ENCODE measurements at places on chromosomes 11 and 22.
A peak's percentile ranks its signal among the peaks of the same experiment; 100 is the strongest.

DNA sequence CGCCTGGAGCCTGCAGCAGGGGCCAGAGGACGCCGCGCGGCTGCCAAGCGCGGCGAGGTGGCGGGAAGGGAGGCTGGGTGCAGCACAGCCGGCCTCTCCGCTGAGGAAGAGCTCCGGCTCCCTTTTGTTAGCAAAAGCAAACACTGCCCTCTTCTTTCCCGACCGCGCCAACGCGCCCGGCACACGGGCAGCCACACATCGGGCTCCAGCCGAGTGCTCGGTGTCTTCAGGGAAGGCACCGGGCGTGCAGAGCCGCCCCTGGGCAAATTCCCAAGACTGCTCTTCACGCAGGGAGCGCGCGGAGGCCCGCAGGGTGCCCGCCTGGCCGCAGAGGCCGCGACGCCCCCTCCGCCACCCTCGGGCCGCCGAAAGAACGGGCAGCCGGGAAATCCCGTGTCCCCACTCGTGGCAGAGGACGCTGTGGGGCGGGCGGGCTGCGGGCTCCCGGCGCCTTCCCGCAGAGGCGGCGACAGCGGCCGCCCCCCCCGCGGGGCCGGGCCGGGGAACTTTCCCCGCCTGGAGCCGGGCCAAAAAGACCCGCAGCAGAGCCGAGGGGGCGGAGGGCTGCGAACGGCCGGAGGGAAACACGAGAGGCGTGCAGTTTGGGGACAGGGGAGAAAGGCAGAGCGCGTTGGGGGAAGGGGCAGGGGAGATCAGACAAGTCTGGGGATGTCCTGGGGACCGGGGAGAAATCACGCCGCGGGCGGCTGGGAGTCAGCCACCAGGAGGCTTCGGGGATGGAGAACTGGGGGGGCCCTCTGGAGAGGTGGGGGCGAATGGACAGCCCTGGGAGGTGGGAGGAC is 931 bp downstream of the CADM1 start:
- peak; percentile 0 for DNase-seq

DNA sequence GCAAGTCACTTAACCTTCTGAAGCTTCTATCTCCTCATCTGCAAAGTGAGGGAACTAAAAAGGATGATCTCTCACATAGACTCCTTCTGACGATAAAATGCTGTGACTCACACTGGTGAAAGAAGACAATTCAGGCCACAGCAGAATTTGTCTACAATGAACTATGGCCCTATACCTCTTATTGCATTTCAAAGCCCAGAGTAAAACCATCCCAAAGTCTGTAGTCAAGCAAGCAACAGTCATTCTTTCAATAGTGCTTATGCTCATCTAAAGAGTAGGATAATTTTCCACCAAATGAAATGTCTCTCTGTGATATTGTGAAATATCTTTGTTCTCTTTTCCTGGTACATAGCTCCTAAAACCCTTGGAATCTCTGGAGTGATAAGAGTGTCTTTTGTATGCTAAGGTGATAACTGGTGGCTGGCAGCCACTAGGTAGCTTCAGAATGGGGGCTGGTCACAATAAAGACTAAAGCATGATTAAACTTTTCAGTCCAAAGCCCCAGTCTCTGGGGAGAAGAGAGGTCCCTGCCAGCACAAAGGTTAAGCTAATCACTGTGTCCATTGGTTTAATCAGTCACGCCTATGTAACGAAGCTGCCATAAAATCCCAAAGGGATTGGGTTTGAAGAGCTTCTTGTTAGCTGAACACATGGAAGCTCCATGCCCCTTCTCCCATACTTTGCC is 30.8 kb downstream of the SYTL2 start:
- DNase-seq = peak; percentile 30

DNA sequence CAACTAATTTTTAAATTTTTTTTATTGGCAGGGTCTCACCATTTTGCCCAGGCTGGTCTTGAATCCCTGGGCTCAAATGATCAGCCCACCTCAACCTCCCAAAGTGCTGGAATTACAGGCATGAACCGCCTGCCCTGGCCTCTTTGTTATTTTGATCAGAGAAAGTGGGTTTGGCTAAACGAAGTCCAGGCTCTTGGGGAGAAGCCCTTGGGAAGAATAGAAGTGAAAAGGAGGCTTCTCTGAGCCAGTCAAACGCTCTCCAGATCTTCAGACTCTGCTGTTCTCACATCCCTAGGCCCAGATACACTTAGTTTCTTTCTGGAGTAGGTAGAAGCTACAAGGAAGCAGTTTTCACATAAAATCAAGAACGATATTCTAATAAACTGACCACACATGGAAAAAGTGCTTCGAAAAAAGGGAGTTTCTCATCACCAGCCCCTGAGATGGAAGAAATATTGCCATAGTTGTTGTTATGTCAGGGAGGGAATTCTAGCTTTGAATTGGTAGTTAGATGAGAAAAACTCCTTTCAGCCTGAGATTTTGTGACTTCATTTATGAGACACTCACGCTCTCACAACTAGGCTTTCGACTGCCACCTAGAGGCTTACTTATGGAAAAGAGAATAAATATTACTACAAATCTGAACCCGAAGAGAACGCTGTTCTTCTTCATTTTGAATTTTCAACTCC is 41.7 kb upstream of the AQP11 start:
- peak; percentile 80 for DNase-seq

GRCh38 chr11:101668236-101668635 is 84.4 kb upstream of the TRPC6 start:
- DNase-seq = no peak

DNA sequence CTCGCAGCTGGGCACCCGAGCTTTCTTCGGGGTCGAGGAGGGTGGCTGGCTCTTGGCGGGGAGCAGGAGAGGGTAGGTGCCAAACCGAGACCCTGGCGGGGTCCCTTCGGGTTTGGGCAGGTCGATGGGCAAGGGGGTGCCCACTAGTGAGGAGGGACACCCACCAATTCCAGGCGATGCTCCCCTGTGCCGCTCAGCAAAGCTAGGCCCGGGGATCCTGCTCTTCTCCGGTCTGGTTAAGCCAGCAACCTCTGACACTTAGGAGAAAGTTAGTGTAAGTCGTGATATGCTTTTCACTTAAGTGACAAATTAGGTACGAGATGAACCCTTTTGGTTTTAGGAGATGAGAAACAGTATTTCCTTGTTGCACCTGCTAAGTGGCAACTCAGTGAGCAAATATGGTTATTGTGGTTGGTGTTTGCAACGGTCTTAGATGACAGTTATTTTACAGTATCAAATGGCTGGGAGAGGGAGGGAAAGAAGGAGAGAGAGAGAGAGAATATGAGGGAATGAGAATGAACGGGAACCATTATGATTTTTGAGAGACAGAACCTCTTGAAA is 565 bp downstream of the NUCB2 start:
- DNase-seq = peak; percentile 69

DNA sequence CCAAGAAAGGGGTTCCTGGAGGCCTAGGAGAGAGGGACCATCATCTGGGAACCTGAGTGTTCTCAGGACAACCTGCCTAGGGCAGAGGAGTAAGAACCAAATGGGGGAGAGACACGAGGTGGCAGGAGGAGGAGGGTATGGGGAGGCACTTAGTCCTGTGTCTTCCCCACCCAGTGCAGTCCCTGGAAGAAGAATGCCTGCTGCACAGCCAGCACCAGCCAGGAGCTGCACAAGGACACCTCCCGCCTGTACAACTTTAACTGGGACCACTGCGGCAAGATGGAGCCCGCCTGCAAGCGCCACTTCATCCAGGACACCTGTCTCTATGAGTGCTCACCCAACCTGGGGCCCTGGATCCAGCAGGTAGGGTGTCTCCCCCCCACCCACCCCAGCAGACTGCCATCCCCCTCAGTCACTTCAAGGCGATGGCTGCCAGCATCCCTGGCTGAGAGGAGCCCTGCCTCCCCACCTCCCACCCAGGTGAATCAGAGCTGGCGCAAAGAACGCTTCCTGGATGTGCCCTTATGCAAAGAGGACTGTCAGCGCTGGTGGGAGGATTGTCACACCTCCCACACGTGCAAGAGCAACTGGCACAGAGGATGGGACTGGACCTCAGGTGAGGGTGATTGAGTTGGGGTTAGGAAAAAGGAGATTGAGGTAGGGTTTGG is 3.7 kb upstream of the INPPL1 start:
- DNase-seq = no peak

GRCh38 chr22:47174096-47174495 is 411.6 kb downstream of the TBC1D22A start:
- DNase-seq = no peak

DNA sequence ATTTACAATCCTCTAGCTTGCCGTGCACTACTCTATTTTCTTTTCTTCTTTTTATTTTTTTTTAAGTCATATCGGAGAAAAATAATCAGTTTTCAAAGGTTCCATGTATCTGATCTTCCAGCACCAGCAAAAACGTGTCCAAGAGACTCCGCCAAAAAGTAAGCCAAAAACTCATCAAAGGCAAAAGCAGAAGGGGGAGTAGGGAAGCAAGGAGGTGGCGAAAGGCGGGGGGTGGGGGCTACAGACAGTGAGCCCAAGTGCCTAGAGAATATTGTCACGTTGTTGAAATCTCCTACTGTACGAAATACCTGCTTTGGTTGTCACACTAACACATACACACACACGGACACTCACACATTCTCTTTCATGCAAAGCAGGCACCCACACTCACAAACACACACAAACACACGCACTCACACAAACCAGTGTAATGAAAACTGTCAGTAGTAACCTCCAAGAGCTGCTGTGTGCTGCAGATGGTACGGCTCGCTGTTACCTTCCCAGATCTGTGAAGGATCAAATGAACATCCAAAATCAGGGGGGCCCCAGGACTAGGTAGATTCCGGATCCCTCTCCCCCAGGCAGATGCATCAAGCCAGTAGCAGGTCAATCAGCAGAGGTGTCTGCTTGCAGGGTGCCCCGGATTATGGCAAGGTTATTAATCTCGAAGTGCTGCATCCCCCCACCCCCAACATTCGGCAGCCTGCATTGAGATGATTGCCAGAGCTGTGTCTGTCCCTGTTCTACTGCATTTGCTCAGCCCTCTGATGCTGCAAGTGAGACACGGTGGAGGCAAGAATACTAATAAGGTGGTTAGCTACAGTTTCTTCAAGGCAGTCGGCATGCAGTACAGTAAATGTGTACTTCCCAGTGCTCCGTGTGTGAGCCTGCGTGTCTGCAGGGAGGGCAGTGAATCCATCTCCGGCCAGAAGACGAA is at the start of gene LRRC4C:
LRRC4C (minus strand) TSS at position 188 of the 937 bp plus-strand sequence.
- no peak for DNase-seq

DNA sequence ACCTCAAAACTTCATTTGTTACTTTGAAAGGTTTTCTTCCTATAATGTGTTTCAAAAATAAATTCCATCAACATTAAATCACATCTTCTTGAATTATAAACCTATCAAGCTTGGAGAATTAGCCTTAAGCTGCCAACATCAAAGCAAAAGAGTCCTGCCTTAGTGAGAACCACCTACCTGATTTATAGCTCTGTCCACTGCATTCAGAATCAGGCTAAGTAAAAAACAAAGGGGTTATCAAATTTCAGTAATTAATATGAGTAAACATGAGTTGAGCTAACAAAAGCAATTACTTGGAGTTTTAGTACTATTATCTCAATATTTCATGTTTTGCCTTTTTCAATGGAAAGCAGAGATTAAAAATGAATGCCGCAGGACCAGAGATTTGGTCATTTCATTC is 73.9 kb downstream of the CADM1 start:
- DNase-seq = no peak

GRCh38 chr22:27089264-27089663 is 431.9 kb downstream of the MIAT start:
- no peak for DNase-seq

- DNase-seq = no peak
These were observed 67.4 kb downstream of the ZNRF3 start for GRCh38 chr22:28950617-28951411.

DNA sequence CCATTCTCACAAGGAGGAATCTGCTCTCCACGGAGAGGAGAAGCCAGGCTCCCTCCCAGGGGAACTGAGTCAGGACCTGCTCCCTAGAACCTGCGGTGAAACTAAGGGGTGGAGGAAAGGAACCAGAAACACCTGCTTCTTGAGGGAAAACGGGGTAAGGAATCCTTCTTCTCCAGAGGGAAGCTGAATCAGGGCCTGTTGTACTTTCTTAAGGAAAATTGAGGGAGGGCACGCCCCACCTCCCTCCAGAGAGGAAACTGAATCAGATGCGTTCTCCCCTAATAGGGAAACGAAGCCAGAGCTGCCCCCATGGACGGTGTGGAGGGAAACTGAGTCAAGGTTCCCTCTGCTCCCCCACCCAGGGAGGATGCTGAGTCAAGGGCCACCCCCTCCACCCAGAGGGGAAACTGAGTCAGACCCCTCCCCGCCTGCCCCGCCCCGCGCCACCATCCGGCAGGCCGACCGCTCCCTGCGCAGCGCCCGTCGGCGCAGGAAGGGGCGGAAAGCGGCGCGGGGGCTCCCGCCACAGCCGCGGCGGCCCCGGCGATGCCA is 393 bp downstream of the RELA start:
- DNase-seq = peak; percentile 38

GRCh38 chr11:95248666-95249467 is 17.9 kb upstream of the SESN3 start:
- no peak for DNase-seq

- DNase-seq = no peak
These were observed 40.3 kb upstream of the E2F8 start for GRCh38 chr11:19281041-19281440.

DNA sequence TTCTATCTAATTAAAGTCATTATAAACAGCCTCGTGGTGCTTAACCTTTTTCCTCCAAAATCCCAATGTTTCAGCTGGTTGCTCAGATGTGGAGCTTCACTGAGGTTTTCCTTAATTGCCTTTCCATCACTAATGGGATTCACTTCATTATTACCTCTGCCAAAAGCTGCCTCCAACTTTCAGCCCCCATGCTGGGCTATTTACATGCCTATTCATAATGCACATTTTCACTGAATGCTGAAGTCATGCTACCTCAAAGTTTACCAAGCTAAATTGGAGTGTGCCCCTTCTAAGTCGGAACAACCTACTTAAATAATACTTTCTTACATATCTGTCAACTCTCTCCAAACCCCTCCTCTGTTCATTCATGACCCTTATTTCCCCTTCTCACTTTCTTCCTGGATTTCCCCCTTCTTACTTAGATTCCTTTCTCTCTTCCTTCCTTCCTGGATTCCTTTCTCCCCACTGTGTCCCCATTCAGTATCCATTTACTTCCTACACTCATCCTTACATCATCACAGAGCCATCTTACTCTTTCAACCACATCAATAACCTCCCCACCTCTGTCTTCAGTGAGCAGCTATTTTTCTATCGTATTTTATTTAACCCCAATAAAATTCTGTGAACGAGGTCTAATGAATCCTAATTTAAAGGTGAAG is 887.3 kb upstream of the TENM4 start:
- no peak for DNase-seq

GRCh38 chr11:73308003-73308960 is at the start of gene ARHGEF17:
Gene ARHGEF17, plus strand, starts transcription at chr11:73308276. Its CDS starts 363 bp downstream, at chr11:73308639.
- DNase-seq = peak; percentile 80

- peak; percentile 30 for DNase-seq
These were observed 1.1 kb upstream of the NOL12 start for GRCh38 chr22:37684803-37685615.

GRCh38 chr11:62579252-62579651 is 5.6 kb upstream of the EEF1G start:
- no peak for DNase-seq

DNA sequence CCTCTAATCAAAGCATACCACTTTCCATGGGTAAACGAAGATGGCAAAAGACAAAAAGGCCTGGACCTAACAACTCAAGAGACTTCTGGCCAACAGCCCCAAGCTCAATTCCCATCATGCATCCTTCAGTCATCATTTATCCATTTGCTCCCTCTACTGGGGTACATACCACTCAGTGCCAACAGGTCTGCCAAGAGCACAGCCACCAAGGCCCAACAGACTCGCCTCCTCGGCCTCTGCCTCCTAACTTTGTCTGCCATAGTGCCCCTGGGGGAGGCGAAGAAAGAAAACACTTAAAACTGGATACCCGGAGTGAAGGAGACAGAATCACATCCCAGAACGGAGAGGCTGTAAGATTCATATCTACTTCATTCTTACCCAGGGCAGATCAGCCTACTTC is 1.1 kb downstream of the HYOU1 start:
- peak; percentile 58 for DNase-seq
